ENCODE measurements at places on chromosomes 3 and 15. TPM values are rescaled to one million over a fixed set of nuclear protein-coding genes. Genes with fewer than 3 reads are reported as not detected.

TM6SF1 gene
- 7.9 TPM for total RNA-seq

FBN1 gene
- total RNA-seq, result 529 TPM

ACKR4 gene
- total RNA-seq, result 15.5 TPM

TLE3 gene
- 43.0 TPM for total RNA-seq

RASL12 gene
- total RNA-seq, result 171 TPM

IL12A gene
- 0.57 TPM for total RNA-seq

C3orf49 gene
- not detected for total RNA-seq

ATP8B4 gene
- total RNA-seq, result 43.9 TPM

SETD5 gene
- total RNA-seq, result 200 TPM

USP50 gene
- 1.1 TPM for total RNA-seq

LMAN1L gene
- total RNA-seq, result 0.30 TPM

MFSD1 gene
- total RNA-seq, result 71.5 TPM

GPR160 gene
- 2.8 TPM for total RNA-seq

CDC25A gene
- 0.52 TPM for total RNA-seq

ALPK3 gene
- total RNA-seq, result 77.0 TPM

KBTBD13 gene
- 1.5 TPM for total RNA-seq

GRCh38 chr3:180295811-180296210 is 259.1 kb upstream of the PEX5L start:
- DNase-seq, result no peak

- no peak for DNase-seq
These were observed 110.5 kb downstream of the PGPEP1L start for GRCh38 chr15:98896802-98897732.

GRCh38 chr3:42557854-42558253 is 23.9 kb downstream of the SEC22C start:
- DNase-seq, result no peak

DNA sequence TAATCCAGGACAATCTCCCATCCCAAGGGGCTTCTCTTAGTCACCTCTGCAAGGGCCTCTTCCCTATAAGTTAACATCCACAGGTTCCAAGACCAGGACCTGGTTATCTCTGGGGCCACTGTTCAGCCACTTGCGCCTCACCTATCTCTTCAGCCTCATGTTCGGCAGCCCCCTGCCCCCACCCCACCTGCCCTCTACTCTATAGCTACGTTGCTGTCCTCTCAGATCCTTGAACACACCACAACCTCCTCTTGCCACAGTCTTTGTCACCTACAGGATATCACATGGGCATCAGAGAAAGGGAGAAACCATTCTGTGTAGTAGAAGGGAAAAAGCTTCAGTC is 33.9 kb downstream of the SLC41A3 start:
- DNase-seq, result no peak

- no peak for DNase-seq
These were observed 61.8 kb downstream of the GLDN start for GRCh38 chr15:51403072-51403878.

GRCh38 chr15:98381446-98381845 is 266.9 kb upstream of the IGF1R start:
- DNase-seq, result no peak

GRCh38 chr15:67853454-67853853 is 13.6 kb upstream of the RNU6-1 start:
- DNase-seq, result peak; percentile 15

DNA sequence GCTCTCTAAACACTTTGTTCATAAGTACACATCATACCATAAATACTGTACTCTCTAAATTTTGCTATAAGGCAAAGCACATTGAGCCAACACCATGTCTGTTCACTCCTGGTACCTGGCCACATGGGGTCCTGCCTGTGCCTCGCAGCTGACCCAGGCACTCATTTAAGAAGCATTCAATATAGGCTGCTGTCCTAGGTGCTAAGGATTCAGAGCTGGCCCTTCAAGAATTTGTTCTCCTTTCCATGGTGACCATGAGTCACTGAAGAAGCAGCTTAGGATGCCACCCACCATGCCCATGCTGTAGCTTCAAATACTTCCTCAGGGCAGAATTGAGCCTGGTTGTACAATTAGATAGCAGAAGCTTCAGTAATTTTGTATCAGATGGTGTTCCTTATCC is 119.2 kb upstream of the ZBED2 start:
- DNase-seq, result no peak

- DNase-seq, result no peak
These were observed 49.9 kb upstream of the KLF13 start for GRCh38 chr15:31276596-31277298.

GRCh38 chr3:133494469-133494868 is 79.0 kb upstream of the CDV3 start:
- DNase-seq, result no peak

- no peak for DNase-seq
These were observed 65.3 kb downstream of the FLNB start for GRCh38 chr3:58073301-58074108.

GRCh38 chr3:129481766-129482332 is 41.8 kb downstream of the IFT122 start:
- peak; percentile 79 for DNase-seq

GRCh38 chr3:4882548-4882947 is 96.7 kb upstream of the BHLHE40 start:
- DNase-seq, result no peak

DNA sequence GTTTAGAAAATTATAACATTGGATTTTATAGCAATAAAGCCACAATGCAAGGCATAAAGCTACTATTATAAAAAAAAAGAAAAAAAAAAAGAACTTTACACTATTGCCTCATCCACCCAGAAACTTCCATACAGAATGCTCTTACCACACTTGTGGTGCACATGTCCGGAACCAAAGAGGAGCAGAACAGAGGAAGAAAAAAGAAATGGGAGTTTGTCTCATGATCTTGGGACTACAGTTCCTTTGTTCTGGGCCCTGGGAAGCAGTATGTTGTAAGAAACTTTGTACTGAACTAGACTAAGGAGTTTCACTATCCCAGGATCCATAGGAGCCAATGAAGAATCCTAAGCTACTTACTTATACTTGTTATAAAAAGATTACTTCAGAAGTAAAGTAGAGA is 36.1 kb downstream of the FMN1 start:
- no peak for DNase-seq

GRCh38 chr15:99704444-99704838 is 28.8 kb downstream of the LYSMD4 start:
- no peak for DNase-seq

GRCh38 chr15:95793231-95793630 is 537.3 kb upstream of the NR2F2 start:
- no peak for DNase-seq

DNA sequence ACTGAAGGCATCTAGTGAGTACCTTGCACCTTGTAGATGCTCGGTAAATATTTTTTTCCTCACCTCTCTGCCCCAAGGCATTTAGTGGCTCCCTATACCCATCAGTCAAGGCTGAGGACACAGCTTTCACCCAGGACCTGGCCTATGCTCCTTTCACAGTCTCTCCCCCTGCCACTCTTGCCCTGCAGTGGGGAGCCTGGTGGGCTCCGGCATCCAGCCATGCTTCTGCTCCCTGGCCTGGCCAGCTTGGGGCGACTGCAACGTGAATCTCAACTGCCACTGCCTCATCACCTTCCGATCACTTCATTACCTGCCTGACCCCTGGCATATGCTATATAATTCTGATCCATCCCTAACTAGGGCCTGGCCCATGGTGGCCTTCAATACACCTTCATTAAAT is 735 bp upstream of the CX3CR1 start:
- no peak for DNase-seq

DNA sequence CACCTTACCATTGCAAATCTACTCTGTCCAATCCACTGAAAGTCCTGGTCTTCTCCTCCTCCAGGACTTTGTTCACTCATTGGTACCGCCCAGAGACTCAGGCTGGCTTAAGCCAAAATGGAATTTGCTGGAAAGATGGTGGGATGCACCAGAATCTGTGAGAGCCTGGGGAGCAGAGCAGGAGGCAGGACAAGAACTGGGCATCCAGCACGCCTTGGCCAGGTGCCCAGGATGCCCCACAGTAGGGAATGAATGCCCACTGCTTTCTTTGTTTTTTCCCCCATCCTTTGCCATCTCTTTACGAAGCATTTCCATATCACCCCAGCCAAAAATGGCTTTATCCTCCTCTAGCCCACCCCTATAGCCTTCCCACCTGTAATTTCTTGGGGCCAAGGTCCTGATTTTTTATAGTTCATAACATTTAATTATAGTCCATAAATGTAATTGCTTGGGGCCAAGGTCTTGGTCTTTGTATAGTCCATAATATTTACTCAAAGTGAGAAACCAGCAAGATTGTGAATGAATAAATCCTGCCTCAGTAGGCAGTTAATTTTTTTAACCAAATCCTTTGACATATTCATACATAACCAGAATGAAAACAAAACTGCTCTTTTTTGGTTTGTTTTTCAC is 23.3 kb upstream of the IREB2 start:
- no peak for DNase-seq

DNA sequence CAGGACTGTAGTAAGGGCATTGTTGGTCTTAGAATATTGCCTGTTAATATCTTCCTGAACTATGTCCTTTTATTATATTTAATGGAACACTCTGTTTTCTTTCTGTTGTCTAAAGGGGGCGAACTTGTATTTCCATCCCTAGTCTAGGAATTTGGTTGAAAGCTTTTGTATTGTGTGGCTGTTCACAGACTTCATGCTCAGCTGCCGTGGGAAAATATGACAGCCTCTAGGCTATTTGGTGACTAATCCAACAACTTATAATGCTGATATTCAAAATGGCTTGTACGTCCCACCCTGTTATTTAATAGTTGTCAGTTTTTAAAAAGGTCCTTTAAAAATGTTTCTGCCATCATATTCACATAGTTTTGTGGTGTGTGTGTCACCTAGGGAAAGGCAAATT is 202.6 kb downstream of the KLHL25 start:
- no peak for DNase-seq

DNA sequence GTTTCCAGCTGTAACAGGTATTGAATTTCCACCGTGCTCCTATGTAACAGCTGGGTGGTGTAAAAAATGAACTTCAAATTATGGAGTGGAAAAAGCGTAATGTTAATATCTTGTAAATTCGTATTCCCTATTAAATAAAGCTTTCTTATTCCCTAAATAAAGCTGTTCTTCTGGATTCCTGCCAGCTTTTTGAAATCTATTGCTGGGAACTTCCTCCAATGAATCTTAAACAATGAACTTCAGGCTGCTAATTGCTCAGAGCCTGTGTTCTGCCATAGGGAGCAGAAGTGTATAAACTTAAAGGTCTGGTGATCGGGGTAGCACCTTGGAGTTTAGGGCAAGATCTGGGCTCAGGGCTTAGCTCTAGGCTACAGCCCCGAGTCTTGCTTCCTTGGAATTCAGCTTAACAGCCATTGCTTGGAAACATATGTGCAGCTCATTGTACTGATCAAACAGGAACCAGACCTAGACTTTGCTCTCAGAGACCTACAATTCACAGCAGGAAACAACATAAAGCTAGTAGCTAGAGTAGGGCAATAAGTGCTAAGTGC is 1.4 kb downstream of the ARL14 start:
- DNase-seq, result no peak

DNA sequence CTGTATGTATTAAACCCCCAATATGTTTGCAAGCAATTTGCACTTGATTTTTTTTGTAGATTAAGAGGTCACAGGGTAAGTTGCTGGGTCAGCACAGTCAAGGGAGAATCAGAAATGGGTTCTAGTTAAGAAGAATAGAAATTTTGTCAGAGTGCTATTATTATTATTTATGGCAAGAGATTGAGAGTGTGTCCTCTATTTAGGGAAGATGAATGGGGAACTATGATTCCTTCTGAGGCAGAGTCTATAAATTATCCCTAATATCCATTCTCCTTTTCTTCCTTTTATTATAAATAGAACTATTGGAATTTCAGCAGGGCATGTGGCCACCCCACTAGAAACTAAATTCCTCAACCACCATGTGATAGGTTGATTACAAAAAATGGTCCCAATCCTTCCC is 209.9 kb upstream of the UBE2E1 start:
- DNase-seq, result no peak

GRCh38 chr3:38519651-38520050 is 23.5 kb downstream of the EXOG start:
- DNase-seq, result no peak

DNA sequence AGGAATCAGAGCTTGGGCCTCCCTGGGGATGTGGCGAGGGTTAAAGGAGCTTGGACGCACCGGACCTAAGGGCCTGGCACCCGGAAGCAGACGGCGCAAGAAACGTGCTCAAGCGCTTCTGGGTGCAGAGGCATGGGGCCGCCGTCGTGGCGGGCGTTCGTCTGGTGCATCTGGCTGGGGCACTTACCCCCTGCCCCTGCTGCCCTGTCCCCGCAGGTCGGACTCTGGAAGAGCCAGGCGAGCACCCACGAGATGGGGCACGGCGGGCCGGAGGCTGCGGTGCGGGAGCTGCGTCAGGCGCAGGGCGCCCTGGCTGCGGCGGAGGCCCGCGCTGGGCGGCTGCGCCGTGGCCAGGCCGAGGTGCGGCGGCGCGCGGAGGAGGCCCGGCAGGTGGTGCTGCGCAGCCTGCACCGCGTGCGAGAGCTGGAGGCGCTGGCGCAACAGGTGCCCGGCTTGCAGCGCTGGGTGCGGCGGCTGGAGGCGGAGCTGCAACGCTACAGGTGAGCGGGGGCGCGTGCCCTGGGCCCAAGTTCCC is 2.5 kb downstream of the EFCC1 start:
- DNase-seq, result no peak

DNA sequence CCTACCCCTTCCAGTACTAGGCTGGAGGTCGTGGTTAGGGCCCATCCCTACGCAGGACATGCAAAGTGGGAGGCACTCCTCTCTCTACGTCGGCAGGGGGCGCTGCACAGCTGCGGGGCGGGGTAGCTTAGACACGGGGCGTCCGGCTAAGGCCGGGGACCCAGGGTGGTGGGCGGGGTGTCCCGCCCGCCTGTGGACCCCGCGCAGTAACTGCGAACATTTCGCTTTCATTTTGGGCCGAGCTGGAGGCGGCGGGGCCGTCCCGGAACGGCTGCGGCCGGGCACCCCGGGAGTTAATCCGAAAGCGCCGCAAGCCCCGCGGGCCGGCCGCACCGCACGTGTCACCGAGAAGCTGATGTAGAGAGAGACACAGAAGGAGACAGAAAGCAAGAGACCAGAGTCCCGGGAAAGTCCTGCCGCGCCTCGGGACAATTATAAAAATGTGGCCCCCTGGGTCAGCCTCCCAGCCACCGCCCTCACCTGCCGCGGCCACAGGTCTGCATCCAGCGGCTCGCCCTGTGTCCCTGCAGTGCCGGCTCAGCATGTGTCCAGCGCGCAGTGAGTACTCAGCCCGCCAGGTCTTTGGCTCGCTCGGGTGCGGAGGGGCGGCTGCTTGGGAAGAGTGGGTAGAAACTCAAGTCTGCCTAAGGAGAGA is at the start of gene IL12A:
Gene IL12A (plus strand): TSS at position 219 of the 655 bp plus-strand sequence.
- peak; percentile 94 for DNase-seq

GRCh38 chr15:32657941-32658340 is 16.4 kb downstream of the SCG5 start:
- no peak for DNase-seq

GRCh38 chr3:23325466-23326065 is 122.4 kb downstream of the UBE2E2 start:
- DNase-seq, result no peak

GRCh38 chr3:20488151-20488550 is 302.1 kb upstream of the SGO1 start:
- DNase-seq, result no peak

DNA sequence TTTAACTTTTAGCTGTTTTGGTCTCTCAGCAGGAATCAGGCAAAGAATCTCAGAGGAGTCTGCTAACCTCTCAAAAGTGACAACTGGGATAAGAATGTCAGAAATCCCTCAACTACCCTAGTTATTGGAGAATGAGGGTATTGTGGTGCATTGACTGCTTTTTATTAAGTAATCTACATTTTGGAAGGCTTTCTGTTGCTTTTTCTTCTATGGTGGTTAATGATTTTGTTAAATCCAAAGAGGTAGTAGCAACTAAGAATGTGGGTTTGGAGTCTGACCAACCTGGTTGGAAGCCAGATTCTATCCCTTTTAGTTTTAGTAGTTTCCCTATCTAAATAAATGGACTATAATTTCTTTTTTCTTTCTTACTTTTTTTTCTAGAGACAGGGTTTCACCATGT is 94.7 kb upstream of the RNF7 start:
- DNase-seq, result no peak

All from aorta (tissue), 5 donors.